ENCODE measurements at places on chromosomes 3 and 15.
A peak's percentile ranks its signal among the peaks of the same experiment; 100 is the strongest.

DNA sequence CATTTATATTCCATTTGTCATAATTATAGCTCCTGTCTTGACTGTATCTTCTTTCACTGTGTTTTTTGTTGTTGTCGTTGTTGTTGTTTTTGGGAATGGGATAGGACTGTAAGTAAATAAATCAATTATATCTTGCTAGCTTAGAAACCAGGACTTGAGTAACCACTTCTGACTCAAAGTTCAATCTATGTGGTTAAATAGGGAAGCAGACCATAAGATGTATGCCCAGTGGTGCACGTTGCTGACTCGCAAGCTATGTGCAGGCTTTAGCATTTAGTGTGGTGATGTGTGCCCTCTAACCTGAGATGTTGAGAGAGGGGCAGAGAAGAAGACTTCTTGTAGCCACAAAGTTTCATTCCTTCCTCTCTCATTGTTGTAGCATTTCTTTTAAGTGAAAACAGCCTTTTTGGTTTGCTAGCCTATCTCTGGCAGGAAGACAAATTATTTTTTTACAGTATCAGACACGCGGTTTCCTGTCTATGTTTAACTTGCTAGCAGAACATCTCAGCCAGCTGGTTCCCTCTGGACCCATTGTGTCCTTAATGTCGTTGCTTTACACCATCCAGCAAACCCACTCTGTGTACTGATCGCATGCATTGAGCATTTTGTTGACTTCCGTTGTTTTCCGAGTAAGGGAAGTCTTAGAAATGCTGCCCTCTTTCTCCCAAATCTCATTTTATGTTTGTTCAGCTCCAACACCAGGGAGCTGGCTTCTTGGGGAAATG is 52.1 kb downstream of the TGFBR2 start:
- DNase-seq: peak; percentile 76

- DNase-seq: no peak
Measured at GRCh38 chr3:7696320-7696719, 805.3 kb upstream of the LMCD1 start.

- no peak for DNase-seq
Measured at GRCh38 chr3:23256741-23257435, 53.8 kb downstream of the UBE2E2 start.

DNA sequence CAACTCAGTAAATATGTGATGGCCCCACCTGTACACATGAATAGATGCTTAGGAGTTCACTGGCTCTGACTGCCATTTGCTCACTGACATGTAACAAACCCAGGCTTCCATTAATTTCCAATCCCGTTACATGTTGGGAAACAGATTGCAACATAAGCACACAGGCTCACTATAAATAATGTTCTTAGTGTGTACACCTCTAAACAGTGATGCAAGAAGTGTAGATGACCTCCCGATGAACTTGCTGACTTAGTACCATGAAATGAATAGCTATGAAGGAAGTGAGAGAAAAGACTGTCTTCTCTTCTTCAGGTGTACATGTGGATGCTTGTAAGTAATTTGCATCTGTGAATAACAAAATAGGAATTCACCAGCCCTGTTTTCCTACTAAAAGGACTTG is 21.4 kb upstream of the FSIP1 start:
- no peak for DNase-seq

GRCh38 chr3:136078421-136079364 is 113.2 kb downstream of the PPP2R3A start:
- DNase-seq: no peak

Measured in stimulated activated CD4-positive, alpha-beta T cell treated with anti-CD3 and anti-CD28 coated beads, Interleukin-1b, Interleukin-23, amount 100 ng/mL, for 48 hours (primary cell).